ENCODE measurements at places on chromosomes 3 and 15.
A peak's percentile ranks its signal among the peaks of the same experiment; 100 is the strongest.

DNA sequence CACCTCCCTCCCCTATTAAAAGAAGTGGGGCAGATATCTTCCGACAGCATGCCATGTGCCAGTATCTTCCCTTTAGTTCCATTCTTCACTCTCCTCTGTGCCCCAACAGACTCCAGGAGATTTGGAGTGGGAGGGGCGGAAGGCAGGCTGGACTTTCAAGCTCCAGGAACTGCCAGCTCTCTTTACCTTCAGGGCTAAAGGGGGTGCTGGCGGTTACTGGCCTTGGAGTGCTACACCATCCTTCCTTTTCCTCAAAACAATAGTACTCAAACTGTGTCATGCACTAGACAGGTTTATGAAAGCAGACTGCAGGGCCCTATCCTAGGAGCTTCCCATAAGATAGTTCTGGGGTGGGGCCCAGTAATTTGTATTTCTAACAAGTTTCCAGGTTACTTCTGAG is 6.0 kb downstream of the LINS1 start:
- DNase-seq = peak; percentile 19

GRCh38 chr15:67521029-67521782 is at the start of gene C15orf61:
Gene C15orf61, plus strand, starts transcription at chr15:67521131. Its CDS starts 118 bp downstream, at chr15:67521249.
- DNase-seq = peak; percentile 90

DNA sequence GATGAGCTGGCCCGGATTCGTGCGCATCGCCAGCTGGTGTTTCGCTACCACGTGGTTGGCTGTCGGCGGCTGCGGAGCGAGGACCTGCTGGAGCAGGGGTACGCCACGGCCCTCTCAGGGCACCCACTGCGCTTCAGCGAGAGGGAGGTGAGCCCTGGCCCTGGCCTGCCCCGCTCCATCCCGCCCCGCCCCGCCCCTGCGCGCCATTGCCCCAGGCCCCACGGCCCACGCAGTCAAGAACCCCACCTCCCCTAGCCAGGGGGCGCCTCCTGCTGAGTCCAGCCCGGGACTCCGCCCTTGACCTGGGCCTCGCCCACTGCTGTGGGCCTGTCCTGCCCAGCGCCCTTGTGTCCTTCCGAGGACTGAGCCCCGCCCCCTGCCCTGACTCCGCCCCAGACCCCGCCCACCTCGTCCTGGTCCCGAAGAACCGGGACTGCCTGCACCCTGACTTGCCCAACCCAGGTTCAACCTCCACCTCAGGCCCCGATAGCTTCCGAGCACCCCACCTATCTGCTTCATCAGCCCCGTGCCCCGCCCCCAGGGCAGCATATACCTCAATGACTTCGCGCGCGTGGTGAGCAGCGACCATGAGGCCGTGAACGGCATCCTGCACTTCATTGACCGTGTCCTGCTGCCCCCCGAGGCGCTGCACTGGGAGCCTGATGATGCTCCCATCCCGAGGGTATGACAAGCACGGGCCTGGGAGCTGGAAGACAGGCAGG is 14.8 kb downstream of the NT5DC2 start:
- no peak for DNase-seq

DNA sequence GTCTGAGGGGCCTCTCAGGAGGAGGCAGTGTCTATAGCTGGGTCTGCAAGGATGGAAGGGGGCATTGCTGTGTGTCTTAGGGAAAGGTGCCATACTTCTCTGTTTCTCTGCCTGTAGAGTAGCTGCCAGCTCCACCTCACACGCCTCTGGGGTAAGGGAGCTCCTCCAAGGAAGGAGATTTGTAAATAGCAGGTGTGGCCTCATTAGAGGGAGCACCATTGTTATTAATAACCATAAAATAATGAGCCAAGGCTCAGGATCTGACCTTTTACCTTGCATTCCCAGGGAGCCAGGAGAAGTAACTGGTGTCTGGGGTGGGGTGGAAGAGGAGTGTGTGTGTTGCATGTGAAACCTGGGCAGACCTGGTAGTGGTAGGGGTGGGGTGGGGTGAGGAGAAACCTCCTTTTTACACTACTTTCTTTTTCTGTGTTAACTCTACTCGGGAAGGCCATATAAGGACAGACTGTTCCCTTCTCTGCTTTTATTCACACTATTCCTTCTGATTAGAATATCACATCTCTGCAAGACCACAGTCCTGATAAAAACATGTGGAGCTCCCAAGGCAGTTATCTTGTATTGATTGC is 2.2 kb upstream of the C15orf39 start:
- no peak for DNase-seq

DNA sequence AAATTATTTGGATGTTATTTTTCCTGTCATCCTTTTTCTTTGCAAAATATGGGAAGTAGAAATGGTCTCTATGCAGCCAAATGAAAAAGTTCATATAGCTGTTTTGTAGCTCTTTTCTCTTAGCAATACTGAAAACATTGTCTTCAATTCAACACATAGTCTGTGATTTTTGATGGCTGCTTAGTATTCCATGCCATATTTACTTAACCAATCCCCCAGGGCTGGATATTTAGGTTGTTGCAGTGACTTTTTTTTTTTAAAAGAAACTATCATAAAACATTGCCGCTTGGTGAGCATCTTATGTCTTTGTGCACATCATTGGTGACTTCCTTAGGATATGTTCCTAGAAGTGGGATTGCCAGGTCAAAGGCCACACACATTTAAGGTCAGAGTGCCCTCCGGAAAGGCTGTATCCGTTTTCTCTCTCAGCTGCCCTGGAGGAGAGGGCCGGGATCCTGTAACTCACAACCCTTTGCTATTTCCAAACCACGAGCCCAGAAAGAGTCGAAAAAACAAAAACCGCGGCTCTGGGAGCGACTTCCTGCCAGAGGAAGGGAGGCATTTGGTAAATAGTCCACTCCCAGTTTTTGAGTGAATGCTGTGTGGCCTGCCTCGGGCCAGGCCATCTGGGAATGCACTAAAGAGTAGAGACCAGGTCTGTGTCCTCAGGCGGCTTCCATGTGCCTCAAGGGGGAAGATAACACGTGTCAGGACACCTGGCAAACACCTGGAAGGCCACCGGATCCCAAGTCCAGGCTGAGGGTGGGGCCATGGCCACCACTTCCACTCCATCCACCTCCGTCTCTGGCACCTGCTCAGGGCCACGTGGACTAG is 41.9 kb downstream of the SMAD6 start:
- no peak for DNase-seq

GRCh38 chr3:105260385-105260784 is 106.3 kb upstream of the ALCAM start:
- no peak for DNase-seq

- DNase-seq = no peak
Measured at GRCh38 chr15:41669701-41670100, 9.5 kb downstream of the MGA start.

- DNase-seq = no peak
Measured at GRCh38 chr15:61318802-61319525, 89.9 kb upstream of the RORA start.

GRCh38 chr3:126061301-126062032 is 22.5 kb downstream of the SLC41A3 start:
- DNase-seq = no peak

GRCh38 chr15:57892181-57892580 is 173.3 kb downstream of the ALDH1A2 start:
- no peak for DNase-seq

DNA sequence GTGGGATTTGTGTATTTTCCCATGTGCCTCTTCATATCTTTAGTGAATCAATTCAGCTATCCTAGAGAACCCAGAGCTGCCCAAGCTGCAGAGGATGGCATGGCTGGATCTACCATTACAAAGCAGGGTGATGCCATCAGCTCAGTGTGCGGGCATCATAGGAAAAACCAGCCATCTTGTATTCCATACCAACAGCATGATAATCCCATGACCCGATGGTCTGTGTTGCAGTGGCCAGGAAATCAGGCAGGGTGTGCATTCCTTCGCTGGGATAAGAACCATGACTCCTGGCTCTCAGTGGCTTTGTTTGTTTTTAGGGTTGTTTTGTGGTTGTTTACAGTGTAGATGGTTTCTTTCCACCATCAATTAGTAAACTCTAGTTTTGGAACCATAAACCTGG is 36.0 kb downstream of the ARHGAP31 start:
- no peak for DNase-seq

GRCh38 chr3:189739378-189739777 is 108.2 kb downstream of the TP63 start:
- no peak for DNase-seq

- no peak for DNase-seq
Measured at GRCh38 chr15:43893956-43894355, 67.2 kb downstream of the WDR76 start.

DNA sequence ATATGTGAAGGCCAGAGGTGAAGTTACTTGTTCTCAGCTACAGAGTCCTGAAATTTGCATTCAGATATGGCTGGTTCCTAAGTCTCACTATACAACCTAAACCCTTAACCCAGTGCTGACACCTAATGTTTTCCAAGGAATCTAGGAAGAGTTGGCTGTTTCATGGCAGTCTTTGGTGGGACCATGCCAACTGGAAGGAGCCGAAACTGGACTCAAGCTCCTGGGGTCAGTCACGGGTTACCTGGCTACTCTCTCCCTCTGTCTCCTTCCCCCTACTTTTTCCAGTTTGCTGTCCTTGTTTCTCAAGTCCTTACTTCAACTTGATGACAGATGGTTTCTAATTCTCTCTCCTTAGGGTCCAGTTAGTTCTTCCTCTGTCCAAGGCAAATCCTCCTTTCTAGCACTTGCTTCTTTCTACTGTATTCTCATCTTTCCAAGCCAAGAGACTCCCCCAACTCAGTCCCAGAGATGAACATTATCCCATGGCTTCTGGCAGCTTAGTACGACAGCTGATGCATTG is 88.6 kb upstream of the COL6A5 start:
- DNase-seq = no peak

DNA sequence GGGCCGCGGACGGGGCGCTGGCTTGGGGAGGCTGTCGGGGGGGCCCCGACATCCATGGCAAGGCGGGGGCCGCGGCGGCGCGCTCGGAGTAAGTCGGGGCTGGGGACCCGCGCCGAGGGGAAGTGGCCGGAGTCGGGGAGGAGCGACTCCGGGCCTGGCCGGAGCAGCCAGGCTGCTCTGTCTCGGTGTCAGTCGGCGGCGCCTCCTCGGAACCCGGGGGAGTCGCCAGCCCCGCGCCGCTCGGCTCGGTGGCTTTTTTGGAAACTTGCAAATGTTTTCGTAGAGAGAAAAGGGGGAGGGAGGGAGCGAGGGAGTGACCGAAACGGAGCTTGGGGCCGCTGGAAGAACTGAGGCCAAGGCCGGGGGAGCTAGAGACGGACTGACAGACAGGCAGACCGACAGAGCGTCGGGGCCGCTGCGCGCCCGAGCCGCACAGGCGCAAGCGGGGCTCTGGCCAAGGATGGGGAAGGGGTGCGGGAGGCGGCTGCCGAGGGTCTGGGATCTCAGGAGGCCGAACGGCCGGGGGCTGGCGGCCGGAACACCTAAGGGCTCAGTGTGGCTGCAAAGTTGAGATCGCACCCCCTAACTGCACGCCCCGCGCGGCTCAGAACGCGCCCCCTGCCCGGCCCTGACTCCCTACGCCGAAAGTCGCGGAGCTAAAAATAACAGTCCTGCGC is 5.0 kb downstream of the PTH1R start:
- DNase-seq = no peak

- no peak for DNase-seq
Measured at GRCh38 chr3:38985981-38986380, 65.8 kb downstream of the SCN11A start.

DNA sequence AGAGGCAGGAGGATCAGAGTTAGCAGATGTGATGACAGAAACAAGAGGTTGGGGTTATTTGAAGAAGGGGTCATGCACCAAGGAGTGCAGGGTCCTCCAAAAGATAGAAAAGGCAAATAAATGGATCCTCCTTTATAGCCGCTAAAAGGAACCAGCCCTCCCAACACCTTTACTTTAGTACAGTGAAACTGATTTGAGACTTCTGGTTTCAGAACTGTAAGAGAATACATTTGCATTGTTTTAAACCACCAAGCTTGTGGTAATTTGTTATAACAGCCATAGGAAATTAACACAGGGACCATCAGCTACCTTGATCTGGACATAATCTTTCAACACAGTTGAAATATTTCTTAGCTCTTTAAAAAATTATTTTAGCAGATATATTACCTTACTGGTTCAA is 166.6 kb downstream of the TIGIT start:
- no peak for DNase-seq

DNA sequence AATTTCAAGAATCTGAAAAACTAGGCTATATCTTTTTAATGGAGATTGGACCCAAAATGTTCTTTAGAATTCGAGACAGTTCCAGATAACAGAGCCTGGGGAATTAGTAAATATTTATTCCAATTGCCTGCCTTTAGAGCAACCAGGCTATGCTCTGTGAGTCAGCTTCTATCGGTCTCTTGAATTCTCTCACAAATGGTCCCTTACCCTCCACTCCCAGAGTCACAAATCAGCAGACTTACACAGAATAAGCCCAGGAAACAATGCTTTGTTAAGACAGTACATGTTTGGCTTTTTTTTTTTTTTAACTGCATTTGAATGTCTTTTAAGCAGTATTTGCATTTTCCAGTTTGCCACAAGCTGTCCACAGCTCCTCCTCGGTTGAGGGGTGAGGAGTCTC is 460.7 kb upstream of the CBLB start:
- no peak for DNase-seq

DNA sequence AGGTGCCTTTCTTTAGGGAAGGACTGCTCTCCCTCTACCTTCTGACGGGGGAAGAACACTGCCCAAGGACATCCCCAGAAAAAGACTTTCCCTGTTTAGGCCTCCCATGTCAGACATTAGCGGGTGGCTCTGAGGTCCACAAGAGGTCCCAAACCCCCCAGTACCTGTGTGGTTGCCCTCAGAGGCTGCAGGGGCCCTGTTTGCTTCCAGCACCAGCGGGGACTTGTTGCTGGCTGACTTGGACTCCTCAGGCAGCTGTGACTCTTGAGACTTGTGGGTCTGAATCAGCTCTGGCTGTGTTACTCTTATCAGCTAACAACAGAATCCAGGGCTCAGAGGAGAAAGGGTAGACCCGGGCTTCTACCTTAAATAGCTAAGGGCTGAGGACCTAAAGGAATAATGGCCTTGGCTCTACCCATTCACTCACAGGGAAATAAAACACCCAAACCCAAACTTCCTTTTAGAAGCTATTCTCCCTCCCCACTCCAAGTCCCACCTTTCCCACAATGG is 39.2 kb downstream of the SEMA3G start:
- no peak for DNase-seq

Data from CD4-positive, alpha-beta T cell treated with Interleukin-21 for 1 hour (primary cell).